ENCODE measurements at places on chromosomes 1 and 21.

GRCh38 chr1:10623686-10624145, 149.0 kb downstream of the PEX14 start:
- no peak for DNase-seq

DNA sequence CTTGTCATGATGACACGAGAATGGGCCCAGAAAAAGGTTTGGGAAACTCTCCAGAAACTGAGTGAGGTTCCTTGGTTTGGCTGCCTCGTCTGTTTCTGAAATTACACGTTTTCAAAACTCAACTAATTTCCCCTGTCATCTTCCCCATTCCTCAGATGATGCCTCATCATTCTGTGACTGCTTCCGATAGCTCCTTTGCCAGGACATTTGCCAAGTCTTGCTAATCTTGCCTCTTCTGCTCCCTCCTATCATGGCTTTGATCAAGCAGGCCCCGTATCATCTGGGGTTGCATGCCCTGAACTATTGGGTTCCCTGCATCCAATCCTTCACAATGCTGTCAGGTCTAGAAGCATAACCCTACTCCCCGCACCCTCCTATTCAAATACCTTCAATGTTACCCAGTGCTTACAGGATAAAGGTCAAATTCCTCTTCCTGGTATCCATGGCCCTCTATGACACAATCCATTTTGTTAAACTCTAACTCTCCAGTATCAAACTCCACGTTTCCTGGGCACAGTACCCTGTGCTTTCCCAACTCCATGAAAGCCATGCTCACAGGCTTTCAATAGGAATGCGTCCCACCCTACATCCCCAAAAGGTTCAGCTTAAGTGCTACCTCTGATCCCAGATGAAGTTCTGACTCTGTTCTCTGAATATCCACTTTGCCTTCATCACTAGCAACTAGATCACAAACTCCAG, 22.2 kb upstream of the TMEM200B start:
- no peak for DNase-seq

- DNase-seq: peak; percentile 12
Measured at GRCh38 chr1:84632673-84633434, 57.4 kb downstream of the SSX2IP start.

DNA sequence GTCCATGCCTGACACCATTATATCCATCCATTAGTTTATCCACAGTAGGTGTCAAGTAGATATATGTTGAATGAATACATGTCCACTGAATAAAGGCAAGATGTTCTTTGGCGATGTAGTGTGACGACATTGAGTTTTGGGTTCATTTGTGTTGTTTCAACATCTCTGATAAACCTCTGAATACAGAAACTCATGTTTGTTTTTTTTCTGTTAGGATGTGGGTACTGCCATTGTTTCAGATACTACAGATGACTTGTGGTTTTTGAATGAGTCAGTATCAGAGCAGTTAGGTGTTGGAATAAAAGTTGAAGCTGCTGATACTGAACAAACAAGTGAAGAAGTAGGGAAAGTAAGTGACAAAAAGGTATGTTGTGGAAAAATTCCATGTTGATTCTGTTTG, 28.1 kb downstream of the MDM4 start:
- DNase-seq: no peak

GRCh38 chr1:213772128-213773063, 215.4 kb upstream of the PROX1 start:
- no peak for DNase-seq

GRCh38 chr1:107877092-107877491, 87.9 kb downstream of the VAV3 start:
- DNase-seq: no peak

DNA sequence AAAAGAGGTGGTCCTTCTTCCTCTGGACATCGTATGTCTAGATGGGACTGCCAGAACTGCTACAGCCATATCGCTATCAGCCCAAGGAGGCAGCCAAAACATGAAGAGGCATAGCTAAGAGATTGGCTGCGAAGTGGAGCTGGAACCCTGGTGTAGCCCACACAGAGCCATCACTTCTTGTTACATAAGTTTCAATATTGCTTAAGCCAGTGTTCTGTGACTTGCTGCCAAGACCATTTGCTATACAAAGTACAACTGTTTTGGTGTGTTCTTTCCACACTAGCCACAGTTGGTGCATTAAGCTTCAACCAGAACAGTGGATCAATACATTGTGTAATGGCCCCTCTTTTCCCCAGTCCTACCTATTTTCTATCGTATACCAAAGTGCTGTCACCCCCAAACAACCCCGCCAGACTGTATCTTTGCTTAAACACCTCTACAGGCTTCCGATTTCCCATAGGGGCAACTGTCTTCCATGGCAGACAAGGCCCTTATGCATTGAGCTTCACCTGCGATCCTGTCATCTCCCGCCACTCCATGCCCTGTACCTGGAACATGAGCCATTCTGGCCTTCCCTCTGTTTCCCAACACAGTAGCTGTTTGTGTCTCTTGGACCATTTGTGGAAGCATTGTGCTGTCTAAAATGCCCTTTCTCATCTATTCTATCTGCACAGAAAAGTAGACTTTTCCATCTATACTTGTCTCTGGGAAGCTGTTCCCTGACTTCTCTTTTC, 241.8 kb downstream of the TTLL7 start:
- DNase-seq: no peak

DNA sequence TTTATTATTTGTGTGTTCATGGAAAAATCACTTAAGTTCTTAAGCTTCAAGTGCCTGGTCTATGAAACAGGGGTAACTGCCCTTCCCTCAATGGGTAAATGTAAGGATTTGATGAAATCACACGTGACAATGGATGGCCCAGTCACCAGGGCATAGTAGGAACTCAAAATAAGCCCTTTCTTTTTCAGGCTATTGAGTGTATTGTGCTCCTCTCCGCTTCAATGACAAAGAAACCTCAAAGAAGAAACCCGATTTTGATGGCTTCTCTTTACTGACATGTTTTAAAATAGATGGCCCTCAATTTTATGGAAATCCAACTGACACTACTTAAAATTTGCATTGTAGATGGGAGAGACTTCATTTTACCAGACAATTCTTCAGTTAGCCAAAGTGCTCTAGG, 543.5 kb downstream of the OMA1 start:
- DNase-seq: no peak

GRCh38 chr1:35406103-35406502, 137.6 kb downstream of the ZMYM4 start:
- DNase-seq: no peak

DNA sequence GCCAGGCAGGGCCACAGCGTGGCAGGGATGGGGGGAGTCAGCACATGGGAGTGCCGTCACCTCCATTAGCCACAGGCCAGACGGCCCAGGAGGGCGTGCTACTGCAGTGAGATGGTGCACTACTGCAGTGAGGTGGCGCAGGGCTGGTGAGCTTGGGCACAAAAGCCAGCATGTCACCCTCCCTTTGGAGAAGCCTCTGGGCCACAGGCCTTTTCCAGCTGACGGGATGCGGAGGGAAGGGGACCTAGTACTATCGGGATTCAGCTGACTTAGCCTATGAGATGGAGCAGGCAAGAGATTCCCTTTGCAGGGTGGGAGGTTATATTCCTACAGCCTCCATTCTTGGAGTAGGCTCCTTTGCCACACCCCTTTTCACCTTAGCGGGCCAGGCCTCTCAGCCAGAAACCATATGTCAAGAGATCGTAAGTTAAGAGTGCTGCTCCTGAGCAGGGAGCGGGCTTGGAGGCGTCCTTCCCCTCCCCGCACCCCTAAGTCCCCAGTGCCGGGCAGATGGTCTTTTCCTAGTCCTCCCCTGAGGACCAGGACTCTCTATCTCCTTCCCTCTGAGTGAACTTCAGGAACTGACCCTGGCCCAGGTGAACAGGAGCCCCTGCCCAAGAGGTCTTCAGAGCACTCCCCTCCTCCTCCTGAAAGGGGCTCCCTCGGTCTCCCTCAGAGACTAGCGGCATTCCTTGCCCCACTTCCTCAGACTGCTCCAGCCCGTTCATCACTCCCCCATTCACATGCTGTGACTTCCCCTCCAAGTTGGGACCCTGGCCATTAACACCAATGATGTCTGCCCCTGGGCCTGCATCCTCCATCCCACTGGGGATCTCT, 8.2 kb downstream of the NES start:
- DNase-seq: no peak

- no peak for DNase-seq
Measured at GRCh38 chr21:34642211-34643075, 26.4 kb upstream of the CLIC6 start.

- DNase-seq: no peak
Measured at GRCh38 chr1:47386268-47386667, 29.8 kb upstream of the FOXE3 start.

- DNase-seq: no peak
Measured at GRCh38 chr1:176656257-176656995, 193.5 kb downstream of the PAPPA2 start.

GRCh38 chr1:31577515-31578192, 1.3 kb downstream of the TINAGL1 start:
- DNase-seq: peak; percentile 20

DNA sequence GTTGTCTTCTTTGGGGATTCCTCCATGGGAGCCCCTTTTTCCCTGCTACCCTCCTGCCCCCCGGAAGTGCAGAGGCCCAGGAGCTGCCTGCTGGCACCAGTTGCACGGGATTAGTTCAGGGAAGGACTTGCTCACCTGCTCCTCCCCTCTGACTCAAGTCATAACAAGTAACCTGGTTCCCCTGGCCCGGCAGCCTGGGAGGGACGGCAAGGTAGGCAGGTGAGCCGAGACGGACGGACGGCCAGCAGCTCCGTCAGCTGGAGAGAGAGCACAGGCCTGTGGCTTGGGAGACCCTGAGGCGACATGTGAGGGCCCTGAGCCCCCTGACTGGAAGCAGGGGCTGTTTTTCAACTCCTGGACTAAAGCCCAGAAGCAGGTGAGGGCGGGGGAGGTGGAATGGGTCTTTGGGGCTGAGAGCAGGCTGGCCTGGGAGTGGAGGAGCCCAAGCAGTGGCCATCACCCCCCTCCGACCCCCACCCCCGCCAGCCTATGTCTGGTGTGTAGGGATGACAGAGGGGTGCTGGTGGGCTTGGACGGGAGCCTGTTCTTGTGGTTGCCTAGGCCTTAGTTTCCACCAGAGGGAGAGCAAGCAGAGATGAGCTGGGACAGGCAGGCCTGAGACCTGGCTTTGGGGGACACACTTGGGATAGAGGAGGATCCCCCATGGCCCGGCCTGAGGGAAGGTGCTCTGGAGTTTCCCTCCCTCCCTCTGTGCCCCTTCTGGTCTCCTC, at the start of gene INAVA:
TSS of gene INAVA (plus strand) at position 189 of the 731 bp plus-strand sequence. CDS start 3,501 bp downstream, outside the sequence.
- DNase-seq: no peak

- no peak for DNase-seq
Measured at GRCh38 chr1:23477359-23478144, 6.4 kb downstream of the ASAP3 start.

GRCh38 chr21:32472890-32473765, 60.6 kb downstream of the EVA1C start:
- no peak for DNase-seq

DNA sequence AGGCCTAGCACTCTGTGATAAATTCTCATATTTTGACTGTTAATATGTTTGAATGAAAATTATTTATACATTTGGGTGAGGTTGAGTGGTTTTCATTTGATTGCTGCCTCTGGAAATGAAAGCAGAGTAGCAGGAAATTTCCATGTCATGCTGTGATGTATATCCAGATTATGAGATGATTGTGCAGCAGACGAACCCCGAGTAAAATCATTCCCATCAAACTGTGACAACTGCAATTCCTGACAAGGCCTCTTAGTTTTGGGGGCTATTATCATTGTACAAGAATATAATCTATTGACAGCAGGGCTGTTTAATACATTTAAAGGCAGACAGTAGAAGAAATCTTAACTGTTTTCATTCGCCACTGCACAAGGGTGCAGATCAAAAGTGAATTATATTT, 134.8 kb downstream of the ATG4C start:
- DNase-seq: no peak

GRCh38 chr1:93715529-93716126, 34.0 kb upstream of the BCAR3 start:
- no peak for DNase-seq

- no peak for DNase-seq
Measured at GRCh38 chr1:245279346-245279745, 124.6 kb downstream of the KIF26B start.

GRCh38 chr21:32001390-32001789, 128.6 kb downstream of the HUNK start:
- no peak for DNase-seq

- no peak for DNase-seq
Measured at GRCh38 chr1:84174051-84174556, 30.0 kb downstream of the PRKACB start.

GRCh38 chr21:17387030-17387617, 125.7 kb upstream of the CXADR start:
- DNase-seq: peak; percentile 62

DNA sequence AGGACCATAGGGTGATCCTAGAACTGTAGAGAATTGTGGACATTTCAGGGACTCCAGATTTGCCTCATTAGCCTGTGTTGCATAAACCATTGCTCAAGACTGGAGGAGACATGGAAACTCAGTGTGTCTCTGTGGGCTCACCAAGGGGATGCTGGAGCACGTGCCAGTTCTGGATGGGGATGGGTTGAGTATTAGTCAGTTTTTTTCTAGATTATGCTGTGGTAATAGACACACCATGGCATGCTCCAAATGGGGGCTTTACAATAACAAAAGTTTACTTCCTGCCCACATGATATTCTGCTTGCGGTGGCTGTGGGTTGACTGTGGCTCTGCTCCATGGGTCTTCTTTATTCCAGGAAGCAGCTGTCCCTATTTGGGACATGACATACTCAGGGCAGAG, 125.4 kb downstream of the FOXD2 start:
- no peak for DNase-seq

DNA sequence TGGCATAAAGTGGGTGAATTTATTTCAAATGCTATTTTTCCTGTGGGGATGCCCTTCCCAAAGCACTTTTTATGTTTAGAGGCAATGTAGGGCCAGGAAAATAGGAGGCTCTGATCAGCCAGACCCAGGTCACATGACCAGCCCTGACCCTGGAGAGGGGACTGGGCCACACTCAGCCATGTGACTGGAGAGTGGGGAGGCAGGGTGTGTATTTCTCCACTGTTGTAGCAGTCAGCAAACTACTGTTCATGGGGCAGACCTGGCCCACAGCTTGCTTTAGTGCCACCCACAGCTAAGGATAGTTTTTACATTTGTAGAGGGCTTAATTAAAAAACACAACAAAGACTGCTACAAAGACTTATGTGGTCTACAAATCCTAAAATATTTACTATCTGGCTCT, 153.8 kb downstream of the ACTL8 start:
- DNase-seq: no peak

DNA sequence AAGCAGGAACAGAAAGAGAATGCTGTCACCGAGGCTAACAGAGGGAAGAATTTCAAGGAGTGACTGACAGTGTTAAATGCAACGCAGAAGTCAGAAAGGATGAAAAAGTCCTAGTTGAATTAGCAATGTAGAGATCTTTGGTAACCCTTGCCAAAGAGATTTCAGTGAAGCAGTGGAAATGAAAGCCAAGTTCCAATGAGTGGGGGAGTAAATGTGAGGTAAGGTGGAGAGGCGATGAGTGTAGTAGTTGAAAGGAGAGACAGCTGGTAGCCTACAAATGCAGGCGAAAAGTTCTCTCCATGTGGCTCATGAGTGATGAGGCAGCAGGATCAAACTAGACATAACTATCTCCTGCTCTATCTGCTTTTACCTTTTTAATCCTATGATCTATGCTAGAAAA, 74.6 kb upstream of the IPO9 start:
- DNase-seq: no peak
